CD4-positive, alpha-beta T cell treated with Interleukin-17A for 1 hour (primary cell): ENCODE measurements at places on chromosomes 3 and 15.

DNA sequence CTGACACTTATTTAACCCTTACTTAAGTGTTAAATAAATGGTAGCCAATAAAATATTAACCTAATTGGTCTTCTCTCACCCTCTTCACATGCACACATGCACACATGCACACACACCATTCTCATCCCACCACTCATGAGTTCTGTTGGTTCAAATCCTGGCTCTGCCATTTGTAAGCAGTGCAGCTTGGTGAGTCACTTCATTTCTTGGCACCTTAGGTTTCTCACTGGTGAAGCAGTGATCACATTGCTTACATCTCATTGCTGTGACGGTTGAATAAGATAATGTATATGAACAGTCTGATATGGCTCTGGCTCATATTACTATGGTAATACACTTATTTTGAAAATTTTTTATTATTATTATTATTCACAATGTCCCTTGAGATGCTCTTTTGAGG is 33.8 kb downstream of the RIOX2 start:
- DNase-seq: no peak

- no peak for DNase-seq
These were observed 72.2 kb upstream of the CCNL1 start for GRCh38 chr3:157232141-157232540.

DNA sequence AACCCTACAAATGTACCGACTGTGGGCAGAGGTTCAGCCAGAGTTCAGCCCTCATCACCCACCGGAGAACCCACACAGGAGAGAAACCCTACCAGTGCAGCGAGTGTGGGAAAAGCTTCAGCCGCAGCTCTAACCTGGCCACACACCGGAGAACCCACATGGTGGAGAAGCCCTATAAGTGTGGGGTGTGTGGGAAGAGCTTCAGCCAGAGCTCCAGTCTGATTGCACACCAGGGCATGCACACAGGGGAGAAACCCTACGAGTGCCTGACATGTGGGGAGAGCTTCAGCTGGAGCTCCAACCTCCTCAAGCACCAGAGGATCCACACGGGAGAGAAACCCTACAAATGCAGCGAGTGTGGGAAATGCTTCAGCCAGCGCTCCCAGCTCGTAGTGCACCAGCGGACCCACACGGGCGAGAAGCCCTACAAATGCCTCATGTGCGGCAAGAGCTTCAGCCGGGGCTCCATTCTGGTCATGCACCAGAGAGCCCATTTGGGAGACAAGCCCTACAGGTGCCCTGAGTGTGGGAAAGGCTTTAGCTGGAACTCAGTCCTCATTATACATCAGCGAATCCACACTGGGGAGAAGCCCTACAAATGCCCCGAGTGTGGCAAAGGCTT is 20.7 kb downstream of the ZSCAN2 start:
- DNase-seq: no peak

DNA sequence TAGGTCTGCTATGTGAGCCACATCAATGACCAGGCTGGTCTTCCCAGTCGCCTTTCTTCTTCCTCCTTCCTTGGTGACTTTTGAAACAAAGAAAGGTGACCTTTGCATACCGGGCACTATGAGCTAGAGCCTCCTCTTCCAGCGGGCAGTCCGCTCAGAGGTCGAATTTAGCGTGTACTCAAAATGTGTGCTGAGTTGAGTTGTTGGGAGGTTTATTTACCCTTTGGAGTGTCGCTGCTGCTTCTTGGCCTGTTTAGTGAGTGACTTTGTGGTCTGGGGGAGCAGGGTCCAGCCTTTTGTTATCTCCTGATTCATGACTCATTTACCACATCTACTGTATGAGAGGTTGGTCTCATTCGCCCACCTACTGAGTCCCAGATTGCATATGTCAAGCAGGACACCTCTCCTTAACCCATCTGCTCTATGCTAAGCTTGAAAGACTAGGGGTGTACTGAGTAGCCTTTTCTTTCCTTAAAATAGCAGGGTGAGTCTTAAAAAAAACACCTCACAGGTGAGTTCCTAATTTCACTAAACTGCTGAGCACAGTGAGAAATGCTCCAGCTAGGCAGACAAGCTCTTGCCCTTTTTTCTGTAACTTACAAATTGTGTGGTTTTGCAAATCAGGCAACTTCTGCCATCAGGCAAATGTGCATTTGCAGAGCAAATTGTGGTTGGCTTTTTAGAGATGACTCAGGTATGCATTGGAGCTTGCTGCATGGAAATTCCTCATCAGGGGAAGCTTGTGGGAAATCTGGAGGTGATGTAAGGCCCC is 3.2 kb upstream of the SIAH2 start:
- no peak for DNase-seq

DNA sequence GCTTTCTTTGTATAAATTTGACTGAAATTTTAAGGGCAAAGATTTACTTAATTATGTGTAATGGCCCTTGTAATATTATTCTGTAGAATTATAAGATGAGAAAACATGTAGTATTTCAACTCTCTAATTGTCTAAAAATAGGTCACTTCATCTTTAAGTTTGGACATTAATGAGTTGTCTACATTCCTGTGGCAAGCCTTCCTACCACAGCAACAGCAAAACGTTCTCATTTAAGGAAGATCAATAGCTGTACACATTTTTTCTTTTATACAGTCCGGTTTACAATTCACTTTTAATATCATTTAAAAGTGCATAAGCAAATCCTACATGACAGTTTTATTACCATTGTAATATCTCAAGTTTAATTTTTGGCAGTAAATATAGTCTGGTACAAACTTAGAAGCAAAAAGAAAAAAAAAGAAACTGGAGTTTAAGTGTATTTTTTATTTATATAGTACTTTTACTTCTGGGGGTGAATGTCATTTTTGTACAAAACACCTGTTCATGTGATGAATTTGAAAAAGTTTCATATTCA is 501.8 kb downstream of the ZPLD1 start:
- DNase-seq: no peak

DNA sequence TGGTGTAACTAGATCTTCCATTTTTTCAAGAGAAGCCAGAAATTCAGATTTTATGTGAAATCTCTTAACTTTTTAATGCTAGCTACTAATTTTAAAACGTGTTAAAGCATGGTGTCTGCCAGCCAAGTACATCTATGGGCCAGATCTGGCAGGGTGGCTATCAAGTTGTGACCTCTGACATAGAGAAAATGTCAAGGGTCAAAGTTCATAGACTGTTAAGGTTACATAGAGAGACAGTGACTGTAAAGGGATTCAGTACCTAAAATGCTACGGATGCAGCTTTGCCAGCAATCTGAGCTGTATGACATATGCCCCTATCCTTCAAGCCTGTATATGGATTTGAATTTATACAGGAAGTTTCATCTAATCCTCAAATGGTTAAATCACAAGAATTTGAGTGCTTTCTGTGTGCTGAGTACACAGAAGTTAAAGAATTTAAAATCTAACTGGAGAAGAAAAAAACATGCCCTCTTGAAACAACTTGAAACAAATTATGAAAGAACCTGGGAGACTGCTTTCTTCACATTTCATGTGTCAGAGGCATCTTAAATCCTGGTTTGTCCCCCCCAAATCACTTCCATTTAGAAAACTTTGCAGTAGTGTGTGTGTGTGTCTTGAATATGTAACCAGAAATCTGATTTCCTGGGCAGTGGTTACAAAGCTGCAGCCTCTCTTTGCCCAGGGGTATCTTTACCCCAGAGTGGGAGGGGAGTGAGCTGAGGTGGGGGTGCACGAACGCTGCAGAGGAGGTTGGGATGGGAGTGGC is 895 bp upstream of the ARHGAP31 start:
- no peak for DNase-seq

GRCh38 chr15:58247855-58248842 is 110.0 kb downstream of the AQP9 start:
- DNase-seq: peak; percentile 6

DNA sequence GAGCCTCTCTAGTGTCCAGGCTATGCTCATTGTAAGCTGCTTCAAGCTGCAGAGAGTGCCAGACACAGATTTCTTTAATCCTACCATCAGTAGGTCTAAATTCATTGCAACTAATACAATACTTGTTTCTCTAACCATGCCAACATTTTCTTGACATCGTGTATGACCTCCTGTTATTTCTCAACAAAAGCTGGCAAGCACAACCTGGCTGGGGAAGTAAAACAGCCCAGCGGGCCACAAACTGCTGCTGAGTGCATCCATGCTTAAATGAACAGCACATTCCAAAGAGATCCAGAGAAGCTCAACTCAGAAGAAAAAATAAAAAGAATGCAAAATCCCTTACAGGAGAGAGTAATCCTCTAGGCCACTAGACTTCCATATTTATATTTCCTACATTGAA is 36.5 kb downstream of the GMNC start:
- no peak for DNase-seq

GRCh38 chr3:155230382-155230781 is 63.1 kb downstream of the STRIT1 start:
- DNase-seq: no peak

- DNase-seq: no peak
These were observed 389.0 kb downstream of the LSAMP start for GRCh38 chr3:116056280-116056679.

GRCh38 chr3:54863366-54863765 is 64.5 kb downstream of the LRTM1 start:
- no peak for DNase-seq

DNA sequence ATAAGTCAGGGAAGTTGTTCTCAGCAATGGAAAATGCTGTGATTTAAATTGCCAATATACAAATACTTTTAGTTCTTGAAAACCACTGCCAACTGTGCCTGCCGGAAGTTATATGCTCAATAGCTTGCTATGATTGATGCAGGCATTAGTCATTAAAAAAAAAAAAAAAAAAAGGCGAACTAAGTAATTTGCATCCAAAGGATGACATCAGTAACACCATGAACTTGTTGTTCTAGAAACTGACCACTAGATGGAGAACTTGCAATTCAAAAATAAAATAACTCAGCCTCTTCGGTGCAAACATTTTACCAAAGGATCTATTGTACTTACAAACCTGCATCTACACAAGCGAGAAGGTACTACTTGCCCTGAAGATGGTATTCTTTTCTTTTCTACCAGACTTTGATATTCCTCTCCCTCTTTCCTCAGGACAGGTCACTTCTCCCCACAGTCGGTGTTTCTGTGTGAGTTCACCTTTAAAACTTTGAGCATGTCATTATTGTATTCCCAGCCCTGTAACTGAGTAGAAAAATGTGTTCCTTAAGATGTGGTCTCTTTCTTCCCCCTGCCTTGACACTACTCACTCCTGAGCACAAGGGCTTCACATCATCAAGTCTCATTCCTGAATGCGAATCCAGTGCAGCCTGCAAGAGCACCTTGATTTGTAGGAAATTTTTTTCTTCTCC is 115.0 kb upstream of the VEPH1 start:
- DNase-seq: peak; percentile 54

GRCh38 chr3:50627407-50628051 is 10.6 kb downstream of the MAPKAPK3 start:
- no peak for DNase-seq

- no peak for DNase-seq
These were observed 12.2 kb upstream of the UPK1B start for GRCh38 chr3:119161240-119161639.

DNA sequence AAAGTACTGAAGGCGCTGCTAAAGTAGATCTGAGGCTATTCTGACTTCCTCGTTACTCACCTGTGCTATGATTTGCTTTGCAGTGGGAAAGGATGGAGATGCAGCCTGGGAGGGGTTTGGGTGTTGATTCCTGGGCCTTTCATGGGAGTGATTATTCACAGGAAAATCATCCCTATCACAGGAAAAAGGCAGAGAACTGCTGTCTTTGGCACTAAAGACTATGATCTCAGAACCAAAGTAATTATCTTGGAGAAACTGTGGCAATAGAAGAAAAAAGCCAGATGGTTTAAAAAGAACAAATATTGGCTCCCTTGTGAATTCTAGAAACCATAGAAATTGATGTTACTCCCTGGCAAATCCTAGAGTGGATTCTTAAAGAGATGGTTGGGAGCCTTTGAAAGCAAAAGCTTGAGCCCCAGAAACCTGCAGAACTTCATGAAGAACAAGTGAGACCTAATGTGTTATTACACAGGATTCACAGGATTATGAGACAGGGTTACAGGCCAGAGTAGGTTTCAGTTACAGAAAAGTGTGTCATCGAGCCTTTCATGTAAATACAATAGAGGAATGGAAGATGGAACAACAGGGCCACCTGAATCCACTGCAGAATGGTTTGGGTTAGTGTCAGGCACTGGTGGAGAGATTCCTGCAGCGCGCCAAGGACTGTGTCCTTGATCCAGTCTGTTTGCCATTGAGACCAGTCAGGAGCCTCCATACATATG is 85.7 kb downstream of the OXNAD1 start:
- DNase-seq: no peak

- DNase-seq: no peak
These were observed 359.5 kb upstream of the TMCO5A start for GRCh38 chr15:37574985-37575384.

DNA sequence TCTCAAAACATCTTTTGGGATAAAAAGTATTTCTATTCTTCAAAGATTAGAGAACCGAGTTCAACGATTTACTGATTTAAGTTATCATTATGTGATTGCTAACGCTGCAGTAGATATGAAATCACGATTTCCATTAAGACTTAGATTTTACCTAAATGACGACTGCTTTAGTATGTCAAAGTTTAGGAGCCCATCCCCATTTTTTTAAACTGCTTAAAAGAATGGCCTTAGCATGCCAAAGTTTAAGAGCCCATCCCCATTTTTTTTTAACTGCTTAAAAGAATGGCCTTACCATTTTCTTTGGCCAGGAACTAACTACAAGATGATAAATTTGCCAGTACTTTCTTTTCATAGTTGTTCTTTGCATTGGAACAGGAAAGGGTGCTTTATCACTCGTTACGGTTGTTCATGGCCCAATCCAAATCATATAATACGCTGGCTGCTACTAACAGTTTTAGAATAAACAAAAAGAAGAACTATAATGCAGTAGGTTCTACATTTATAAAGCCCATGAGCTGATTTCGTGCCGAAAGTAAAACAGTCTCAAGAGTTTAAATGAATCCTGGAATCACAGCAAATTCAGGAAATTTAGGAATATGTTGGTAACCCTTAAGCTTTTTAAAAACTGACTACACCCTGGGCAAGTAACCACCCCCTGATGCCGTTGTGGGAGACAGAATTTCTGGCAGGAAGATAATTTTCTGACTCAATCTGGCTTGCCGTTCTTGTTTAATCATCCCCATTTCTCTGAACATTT is 869 bp upstream of the TSC22D2 start:
- DNase-seq: no peak

DNA sequence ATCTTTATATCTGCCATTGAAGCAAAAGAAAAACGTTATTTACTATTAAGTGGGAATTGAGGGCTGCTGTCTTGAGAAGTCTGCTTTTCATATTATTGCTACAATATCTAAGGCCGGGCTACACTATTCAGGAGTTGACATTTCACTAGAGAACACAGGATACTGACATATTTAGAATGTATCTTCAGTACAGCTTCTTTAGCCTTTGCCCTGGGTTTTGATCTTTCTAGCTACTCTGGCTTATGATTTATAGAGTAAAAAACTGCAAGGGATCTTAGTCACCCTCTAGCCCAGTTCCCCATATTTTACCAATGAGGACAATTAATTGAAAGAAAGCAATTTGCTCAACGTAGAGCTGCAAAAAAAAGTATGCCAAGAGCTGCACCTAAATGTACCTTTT is 307.4 kb upstream of the DPPA4 start:
- no peak for DNase-seq

GRCh38 chr15:52076889-52077781 is 35.4 kb downstream of the BCL2L10 start:
- DNase-seq: no peak

GRCh38 chr3:47362701-47363100 is 18.1 kb upstream of the PTPN23 start:
- peak; percentile 45 for DNase-seq
